ENCODE measurements at places on chromosomes 12 and 14.
A peak's percentile ranks its signal among the peaks of the same experiment; 100 is the strongest.

- peak; percentile 38 for DNase-seq
- peaks cover 2% of the 10 kb centered on the region for H3K27me3 ChIP-seq
- peak overlapping the region; percentile 82 for H3K27ac ChIP-seq
- peaks cover 21% of the 10 kb centered on the region for H3K4me1 ChIP-seq
- H3K4me3 ChIP-seq = peak overlapping the region; percentile 89
- no peaks in the 10 kb centered on the region for H3K36me3 ChIP-seq
Observed at GRCh38 chr12:101696251-101697196, 916 bp upstream of the CHPT1 start.

GRCh38 chr14:89445273-89445973, 28.4 kb upstream of the FOXN3 start:
- H3K36me3 ChIP-seq = peaks cover 26% of the 10 kb centered on the region
- peak overlapping the region; percentile 29 for H3K4me3 ChIP-seq
- H3K27ac ChIP-seq = peak overlapping the region; percentile 73
- DNase-seq = no peak
- H3K27me3 ChIP-seq = no peaks in the 10 kb centered on the region

DNA sequence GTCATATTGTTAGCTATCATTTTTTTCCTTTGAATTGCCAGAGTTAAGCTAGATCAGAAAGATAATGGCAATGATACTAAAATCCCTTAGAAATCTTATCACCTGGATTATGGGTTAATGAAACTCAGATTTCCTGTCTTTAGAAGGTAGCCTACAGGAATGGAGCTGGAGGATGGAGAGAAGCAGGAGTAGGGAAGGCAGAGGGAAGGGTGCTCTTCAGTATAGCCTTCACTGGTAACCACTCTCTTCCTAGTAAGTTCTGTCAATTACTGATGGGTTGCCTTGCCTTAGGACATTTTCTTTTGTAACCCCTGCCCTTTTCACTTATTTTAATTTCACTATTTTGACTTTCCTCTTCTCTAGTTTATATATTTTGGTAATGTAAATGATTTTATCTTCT, 27.8 kb upstream of the ABCD2 start:
- no peak for DNase-seq
- peaks cover 4% of the 10 kb centered on the region for H3K36me3 ChIP-seq
- peaks cover 14% of the 10 kb centered on the region for H3K4me1 ChIP-seq
- H3K4me3 ChIP-seq = no peak overlapping the region
- no peak overlapping the region for H3K27ac ChIP-seq
- no peaks in the 10 kb centered on the region for H3K27me3 ChIP-seq

DNA sequence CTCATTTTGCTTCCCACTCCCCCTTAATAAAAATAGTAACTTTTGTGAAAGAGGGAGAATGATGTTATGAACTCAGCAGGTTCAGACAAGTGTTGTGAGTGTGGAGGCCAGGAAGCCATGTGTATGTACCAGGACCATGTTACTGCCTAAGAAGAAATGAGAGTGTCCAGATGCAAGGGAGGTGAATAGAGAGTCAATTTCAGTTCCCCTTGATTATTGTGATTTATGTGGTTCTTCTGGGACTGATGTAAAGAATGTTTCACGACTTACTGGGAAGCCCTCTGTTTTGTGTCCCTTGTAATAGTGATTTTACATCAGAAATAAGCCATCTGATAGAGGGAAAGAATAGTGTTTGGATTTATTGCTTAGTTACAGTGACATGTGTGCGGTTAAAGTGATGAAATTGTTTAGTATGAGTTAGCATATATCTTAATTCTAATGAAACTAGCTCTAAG, 32.5 kb downstream of the FBXO34 start:
- no peak overlapping the region for H3K27ac ChIP-seq
- H3K4me3 ChIP-seq = no peak overlapping the region
- peaks cover 12% of the 10 kb centered on the region for H3K4me1 ChIP-seq
- no peak for DNase-seq
- H3K36me3 ChIP-seq = peaks cover 12% of the 10 kb centered on the region

GRCh38 chr12:26318661-26319068, 123.3 kb downstream of the SSPN start:
- H3K36me3 ChIP-seq = no peaks in the 10 kb centered on the region
- no peak overlapping the region for H3K27ac ChIP-seq
- peaks cover 3% of the 10 kb centered on the region for H3K27me3 ChIP-seq
- DNase-seq = no peak
- no peak overlapping the region for H3K4me3 ChIP-seq

- peaks cover 26% of the 10 kb centered on the region for H3K4me1 ChIP-seq
- no peak for DNase-seq
- H3K36me3 ChIP-seq = peaks cover 9% of the 10 kb centered on the region
- no peaks in the 10 kb centered on the region for H3K27me3 ChIP-seq
Observed at GRCh38 chr14:64266239-64266638, 27.9 kb downstream of the ESR2 start.

DNA sequence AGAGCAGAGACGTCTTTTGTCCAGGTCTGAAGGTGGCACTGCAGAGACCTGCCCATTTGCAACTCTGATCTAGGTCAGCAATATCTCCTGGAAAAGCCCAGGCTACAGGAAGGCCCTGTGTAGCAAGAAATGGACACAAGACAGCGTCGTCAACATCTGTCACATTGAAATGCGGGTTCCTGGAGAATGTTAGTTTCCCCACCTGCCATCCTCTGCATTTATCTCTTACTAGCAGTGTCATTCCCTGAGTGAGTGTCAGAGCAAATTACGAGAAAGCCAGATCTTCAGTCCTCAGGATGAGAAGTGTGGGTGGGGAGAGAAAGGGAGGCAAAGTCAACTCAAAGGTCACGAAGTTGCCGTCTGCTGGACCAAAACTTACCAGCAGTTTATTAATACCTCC, 27.4 kb upstream of the FLVCR2 start:
- peaks cover 17% of the 10 kb centered on the region for H3K36me3 ChIP-seq
- DNase-seq = no peak
- H3K4me3 ChIP-seq = no peak overlapping the region
- H3K4me1 ChIP-seq = peaks cover 8% of the 10 kb centered on the region
- H3K27ac ChIP-seq = no peak overlapping the region
- no peaks in the 10 kb centered on the region for H3K27me3 ChIP-seq

Measured in activated naive CD8-positive, alpha-beta T cell treated with anti-CD3 and anti-CD28 coated beads, Interleukin-2, amount 10 ng/mL, durations not matched to agents 7 days and 5 days (primary cell).